ENCODE measurements at places on chromosomes 2 and 18.
A peak's percentile ranks its signal among the peaks of the same experiment; 100 is the strongest.

GRCh38 chr2:196783431-196784094 is 15.9 kb downstream of the GTF3C3 start:
- no peak for DNase-seq

DNA sequence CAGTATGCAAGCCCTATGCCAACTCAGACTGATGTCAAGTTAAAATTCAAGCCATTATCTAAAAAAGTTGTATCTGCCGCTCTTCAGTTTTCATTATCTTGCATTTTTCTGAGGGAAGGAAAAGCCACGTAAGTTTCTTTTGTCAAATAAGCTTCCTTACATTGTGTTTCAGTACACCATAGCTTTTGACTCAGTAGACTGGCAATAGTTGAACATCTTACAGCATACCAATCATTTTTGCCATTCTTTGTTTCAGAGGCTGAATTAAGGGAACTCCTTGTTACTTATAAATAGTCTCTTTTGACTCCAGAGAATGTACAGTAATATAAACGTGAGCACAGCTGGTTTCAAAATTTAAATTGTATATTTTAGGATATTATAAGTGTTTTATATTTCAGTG is 120.6 kb downstream of the EHBP1 start:
- DNase-seq: no peak

- DNase-seq: no peak
These were observed 726.8 kb upstream of the DDX18 start for GRCh38 chr2:117087535-117088291.

DNA sequence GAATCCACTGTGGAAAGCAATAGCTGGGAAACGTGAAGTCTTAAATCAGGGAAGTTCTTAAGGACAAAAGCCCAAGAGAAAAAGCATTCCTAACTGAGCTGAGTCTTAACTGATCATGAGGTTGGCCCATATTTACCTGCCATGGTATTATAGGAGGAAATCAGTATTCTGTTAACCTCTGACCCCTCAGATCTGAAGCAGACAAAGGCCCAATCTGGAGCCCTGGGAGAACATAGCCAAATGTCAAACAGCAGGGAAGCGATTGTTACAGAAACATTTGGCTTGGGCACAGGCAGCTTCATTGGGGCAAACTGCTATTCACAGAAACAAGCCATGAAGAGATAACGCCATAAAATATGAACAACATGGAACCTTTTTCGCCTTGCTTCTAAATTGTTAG is 18.8 kb downstream of the EPHA4 start:
- no peak for DNase-seq

- no peak for DNase-seq
These were observed 79.0 kb downstream of the CCDC150 start for GRCh38 chr2:196718419-196719109.

DNA sequence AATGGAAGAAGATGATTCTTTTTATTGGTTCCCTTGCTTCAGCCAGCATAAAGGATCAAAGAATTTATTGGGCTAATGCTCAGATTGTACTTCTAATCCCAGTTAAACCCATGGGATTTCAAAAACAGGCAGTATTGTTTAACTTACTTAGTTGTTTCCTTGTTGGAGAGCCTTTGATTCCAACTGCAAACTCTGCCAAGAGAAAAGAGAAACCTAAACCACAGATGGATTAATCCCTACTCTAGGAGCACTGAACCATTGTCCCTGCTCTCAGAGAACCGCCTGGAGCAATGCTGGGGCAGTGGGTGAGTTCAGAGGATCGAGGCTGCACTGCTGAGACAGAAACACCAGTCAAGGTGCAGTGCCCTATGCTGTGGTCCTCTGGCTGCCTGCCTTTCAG is 44.9 kb upstream of the SIGLEC15 start:
- no peak for DNase-seq

DNA sequence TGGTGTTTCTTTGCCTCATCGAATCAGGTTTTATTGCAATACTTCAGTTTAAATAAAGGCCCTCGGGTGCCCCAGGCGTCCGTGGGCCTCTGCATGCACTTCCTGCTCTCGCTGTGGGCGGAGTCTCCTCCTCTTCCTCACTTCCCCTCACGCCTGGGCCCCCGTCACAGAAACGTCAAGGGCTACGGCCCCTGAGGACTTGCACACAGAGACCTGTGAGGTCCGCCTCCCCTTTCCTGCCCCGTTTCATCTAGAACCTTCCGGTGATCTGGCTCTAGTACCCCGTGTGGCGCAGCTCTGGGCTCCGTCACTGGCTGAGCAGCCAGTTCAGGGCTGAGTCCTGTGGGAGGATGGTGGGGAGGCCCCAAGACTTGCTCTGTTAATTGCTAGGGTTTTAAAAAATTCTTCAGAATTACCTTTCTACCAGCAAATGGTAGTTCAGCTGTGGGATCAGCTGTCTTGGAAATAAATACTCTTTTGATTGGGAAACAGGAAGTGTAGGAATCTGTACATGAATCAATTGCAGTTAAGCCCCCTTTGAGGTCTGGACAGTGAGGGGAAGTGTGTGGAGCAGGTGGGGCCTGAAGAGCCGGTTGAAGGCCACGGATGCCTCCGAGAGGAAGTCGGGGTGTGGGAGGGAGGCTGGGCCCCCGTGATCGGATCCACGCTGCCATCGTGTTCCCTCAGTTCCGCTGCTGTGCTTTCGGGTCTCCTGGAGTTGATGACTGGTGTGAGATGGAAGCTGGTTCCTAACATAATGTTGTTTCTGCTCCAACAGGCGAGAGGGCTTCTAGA is 10.2 kb downstream of the NFATC1 start:
- DNase-seq: peak; percentile 77

DNA sequence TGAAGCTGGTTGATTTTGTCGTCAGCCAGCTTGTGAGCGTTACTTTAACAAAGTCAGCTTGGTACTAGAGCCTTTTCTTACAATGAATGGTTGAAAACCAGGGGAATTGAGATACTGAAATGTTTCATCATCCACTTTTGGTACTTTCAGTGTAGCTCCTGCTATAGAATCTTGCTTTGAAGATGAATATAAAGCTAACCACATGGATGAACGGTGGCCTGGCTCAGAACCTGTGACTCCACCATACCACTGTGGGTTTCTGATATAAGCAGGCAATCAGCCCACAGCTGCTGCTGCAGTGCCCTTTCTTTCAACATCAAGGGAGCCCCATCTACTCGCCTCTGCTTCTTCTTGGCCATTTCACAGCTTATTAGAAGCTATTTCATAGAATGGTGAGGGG is 53.2 kb upstream of the GPR45 start:
- no peak for DNase-seq

GRCh38 chr18:32167980-32168730 is 21.7 kb upstream of the MEP1B start:
- DNase-seq: no peak

- DNase-seq: no peak
These were observed 205.4 kb downstream of the RAB3GAP1 start for GRCh38 chr2:135257383-135258090.

DNA sequence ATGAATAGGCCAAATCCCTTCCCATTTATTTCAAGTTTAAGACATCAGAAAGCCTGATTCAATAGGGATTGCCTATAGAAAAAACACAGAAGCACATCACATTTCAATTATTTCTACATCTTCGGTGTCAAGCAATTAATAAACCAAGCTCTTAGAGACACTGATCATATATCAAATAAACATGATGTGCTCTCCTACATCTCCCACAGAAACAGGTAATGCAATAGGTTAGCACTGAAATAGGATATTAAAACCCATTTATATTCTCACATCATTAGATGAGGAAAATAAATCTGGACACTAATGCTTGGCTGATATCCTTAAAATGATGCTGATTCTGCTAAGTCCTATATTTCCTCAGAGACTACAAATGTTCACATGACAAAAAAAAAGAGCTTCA is 364.7 kb downstream of the MBD2 start:
- DNase-seq: no peak

GRCh38 chr2:46563186-46563585 is 83.8 kb downstream of the TMEM247 start:
- no peak for DNase-seq

GRCh38 chr18:73891572-73892421 is 255.8 kb downstream of the FBXO15 start:
- DNase-seq: no peak

GRCh38 chr2:156326526-156327095 is 5.9 kb downstream of the NR4A2 start:
- DNase-seq: no peak

- DNase-seq: no peak
These were observed 83.8 kb downstream of the NPAS2 start for GRCh38 chr2:100903534-100904258.

GRCh38 chr2:118987886-118988285 is 45.9 kb downstream of the MARCO start:
- DNase-seq: no peak

DNA sequence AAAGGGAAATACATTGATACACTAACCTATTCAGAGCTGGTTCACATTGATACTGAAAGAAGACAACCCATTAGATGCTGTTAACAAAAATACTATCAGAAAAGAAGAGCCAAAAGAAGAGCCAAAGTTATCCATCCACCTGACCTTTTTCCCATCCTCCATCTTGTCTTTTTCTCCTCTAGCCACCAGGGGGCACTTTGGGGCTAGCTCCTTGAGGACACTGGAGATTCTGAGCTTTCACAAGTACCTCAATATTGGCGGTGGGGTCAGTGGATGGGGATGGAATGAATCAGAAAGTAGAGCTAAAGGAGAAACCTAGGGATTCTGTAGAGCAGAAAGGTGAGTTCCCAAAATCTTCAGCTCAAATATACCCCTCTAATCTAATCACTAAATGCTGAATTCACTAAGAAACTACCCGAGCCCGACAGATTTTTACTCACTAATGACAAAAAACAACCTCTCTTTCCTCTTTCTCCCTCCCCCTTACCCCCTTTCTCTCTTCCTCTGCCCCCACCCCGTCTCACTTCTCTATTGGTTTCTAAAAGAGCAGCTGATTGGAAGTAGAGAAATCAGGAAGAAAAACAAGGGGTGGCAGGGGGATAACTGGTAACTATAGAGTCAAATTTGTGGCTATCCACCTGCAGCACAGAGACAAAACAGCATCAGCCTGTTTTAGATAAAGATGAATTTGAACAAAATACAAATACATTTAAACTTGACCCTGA is 203.3 kb downstream of the TCF4 start:
- no peak for DNase-seq

GRCh38 chr18:8708670-8709069 is 3.3 kb downstream of the MTCL1 start:
- no peak for DNase-seq

DNA sequence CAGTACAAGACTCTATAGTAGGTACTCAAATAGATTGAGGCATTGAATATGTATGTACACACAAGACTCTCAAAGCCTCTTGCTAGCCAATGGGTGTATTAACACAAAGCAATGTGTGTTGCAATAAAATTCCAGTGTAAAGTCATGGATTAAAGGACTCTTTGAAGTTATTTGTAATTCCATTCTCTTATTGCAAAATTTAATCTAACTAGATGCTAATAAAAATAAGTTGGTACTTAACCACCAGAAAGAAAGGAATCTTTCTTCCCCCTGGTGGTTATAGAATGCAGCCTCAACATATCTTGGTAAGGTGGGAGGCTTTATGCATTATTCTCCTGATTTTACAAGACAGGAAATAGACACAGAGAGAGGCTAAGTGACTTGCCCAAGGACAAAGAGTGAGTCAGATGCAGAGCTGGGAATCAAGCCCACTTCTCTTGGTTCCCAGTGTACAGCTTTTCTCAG is 18.0 kb downstream of the LRP1B start:
- no peak for DNase-seq

- no peak for DNase-seq
These were observed 398.7 kb downstream of the DSEL start for GRCh38 chr18:67117804-67118203.

DNA sequence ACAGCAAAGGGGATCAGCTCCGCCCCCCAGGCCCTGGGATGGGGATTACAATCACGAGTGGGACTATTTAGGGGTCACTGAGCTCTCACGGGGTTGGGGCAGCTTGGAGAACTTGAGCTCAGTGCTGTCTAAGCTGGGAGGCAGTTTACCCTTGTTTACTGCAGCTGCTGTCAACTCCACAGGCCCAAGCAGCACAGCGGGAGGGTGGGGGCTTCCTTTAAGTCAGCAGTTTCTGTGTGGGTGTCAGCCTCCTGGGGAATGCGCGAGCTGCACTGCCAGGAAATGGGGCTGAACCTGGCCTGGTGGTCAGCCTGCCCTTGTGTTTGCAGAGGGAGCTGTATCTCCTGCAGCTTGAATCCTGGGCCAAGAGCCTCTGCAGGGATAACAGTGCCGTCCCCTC is 29.8 kb downstream of the TOGARAM2 start:
- DNase-seq: no peak

- DNase-seq: no peak
These were observed 115.0 kb downstream of the SPTBN1 start for GRCh38 chr2:54570925-54571694.

DNA sequence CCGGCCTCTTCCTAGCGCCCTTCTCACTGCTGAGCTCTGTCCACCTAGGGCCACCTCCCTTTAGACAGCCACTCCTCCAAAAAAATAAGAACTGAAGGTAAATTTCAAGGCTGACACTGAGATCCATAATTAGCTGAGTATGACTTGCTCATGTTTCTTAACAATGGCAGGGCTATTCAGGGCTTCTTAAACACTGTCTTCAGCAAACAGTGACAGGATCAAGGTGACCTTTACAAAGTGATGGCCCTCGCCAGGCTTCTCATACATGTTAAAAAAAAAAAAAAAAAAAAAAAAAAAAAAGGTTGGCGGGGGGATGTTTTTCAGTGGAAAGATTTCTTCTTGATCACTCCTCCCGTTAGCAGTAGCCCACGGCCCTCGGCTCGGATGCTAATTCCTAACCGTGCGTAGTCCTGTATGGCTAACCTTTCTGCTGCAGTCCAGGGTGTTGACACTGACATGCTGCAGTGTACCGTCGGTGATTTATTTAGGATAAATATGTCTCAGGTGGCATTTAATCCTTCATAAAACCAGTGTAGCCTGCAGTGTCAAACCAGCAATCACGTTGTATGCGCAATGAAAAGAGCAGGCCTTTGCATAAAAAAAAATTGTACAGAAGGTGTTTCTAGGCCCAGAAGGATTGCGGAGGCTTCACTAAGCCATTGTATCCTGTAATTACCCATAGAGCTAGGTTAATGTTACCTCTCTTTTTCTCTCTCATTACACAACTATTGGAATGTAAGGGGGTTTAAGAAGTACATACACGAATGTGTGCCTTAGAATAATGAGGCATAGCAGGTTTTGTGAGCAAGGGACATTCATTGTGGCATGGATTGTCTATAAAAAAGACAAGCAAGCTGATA is 142.7 kb downstream of the PTGR3 start:
- no peak for DNase-seq

DNA sequence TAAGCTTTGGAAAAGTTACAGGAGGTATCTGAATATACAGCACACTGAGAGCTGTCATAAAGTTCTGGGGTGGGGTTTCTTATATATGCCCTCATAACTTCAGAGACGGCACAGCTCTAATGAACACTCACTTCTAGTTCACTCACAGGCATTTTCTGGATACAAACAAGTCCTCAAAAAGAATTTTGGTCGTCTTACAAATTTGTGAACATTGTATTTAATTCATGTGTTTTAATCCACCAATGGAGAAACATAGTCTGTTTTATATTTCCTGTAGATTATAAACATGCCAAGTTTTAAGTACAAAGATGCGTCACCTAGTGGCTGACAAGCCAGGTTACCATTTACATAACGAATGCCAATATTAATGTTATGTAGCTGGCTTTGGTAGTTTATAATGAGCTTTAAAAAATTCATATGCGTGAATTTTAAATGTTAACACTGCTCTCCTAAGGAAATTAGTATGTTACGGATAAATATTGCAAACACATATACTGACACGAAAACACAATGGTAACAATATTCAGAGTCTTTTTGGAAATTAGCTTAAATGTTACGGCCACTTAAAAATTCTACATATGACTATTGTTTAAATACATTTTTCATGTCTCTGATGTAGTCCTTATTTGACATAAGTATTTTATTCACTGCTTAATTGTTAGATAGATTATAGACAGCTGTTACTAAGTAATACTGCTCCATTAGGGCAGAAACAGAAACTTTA is 2.5 kb downstream of the COL3A1 start:
- DNase-seq: no peak
